ENCODE measurements at places on chromosomes 4 and X.

- DNase-seq = no peak
These were observed 2.9 kb upstream of the SPRY1 start for GRCh38 chr4:123393721-123394120.

GRCh38 chrX:131041667-131042066 lies 16.5 kb upstream of the ARHGAP36 start:
- DNase-seq = no peak

DNA sequence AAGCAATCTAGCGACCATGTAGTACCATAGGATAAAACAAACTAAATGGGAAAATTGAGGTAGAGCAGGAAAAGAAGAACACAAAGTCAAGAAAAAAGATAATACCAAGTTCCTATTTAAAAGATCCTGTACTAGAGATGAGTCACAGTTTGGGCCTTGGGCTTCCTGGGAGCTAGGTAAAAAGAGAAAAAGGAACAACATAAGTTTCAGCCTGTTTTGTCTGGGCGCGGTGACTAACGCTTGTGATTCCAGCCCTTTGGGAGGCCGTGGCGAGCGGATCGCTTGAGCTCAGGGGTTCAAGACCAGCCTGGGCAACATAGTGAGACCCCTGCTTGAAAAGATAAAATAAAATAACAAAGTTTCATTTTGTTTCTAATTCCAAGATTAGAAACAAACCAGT lies 14.0 kb upstream of the TMEM156 start:
- peak; percentile 51 for DNase-seq

GRCh38 chrX:74527350-74527749 lies 87.1 kb downstream of the RLIM start:
- DNase-seq = no peak

DNA sequence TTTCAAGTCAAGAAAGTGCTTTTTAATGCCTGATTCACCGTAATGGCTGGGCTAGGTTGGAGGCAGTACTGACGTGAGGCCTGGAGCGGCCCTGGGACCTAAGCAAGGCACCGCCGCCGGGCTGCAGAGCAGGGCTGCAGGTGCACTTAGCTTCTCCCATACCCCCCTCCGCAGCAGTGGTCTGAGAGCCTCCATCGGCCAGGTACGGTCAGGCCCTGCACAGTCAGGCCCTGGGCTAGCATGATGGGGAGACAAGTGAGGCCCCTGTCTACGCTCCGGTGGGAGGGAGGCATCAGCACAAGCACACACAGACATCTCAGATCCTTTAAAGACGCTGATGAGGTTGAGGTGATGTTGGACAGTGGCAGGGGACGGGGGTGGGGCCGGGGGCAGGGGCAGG lies 4.7 kb downstream of the MAEA start:
- no peak for DNase-seq

GRCh38 chr4:113384600-113384999 lies 335.1 kb downstream of the ANK2 start:
- no peak for DNase-seq

- DNase-seq = no peak
These were observed 82.1 kb downstream of the AREG start for GRCh38 chr4:74527049-74527448.

GRCh38 chr4:75907966-75908365 lies 5.7 kb upstream of the PPEF2 start:
- DNase-seq = no peak

DNA sequence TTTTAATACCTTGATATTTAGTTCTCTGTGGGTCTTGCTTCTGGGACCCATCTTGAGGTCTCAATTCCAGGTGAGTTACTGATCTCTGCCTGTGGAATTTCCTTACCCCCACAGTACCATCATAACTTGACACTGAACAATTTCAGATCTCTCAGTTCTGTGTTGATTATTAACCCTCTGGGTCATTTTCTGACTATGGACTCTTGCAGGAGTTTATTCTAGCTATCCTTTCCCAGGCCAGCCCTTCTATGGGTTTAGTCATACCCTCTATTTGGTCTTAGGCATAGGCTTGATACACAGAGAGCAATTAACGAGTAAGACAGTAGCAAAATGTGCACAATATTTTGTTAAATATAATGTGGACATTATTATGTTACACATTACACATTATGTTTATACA lies 3.7 kb upstream of the SPARCL1 start:
- DNase-seq = no peak

- no peak for DNase-seq
These were observed 1.9 kb downstream of the UBE2K start for GRCh38 chr4:39699687-39700409.

DNA sequence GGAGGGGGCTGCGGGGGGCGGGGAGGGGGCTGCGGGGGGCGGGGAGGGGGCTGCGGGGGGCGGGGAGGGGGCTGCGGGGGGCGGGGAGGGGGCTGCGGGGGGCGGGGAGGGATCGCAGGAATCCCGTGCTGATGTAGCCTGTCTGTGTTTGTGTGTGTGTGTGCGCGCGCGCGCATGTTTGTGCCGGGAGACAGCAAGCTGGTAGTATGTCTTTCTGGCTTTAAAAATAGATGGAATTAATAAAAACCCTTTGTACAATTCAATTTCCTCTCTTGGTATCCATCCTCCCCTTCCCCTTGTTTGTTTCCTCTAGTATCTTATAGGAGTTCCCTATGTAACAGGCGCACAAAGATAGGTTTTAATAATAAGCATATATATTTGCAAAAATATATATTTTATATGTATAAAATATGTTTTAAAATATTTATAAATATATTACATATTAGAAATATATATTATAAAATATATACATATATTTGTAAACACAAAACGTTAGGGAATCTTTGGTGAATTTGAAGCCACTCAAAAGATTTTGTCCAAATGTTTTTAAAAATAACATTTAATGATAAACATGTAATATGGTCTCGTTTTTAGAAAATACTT lies 782 bp downstream of the ARHGAP24 start:
- DNase-seq = no peak

GRCh38 chr4:176889776-176890175 lies 97.1 kb upstream of the VEGFC start:
- no peak for DNase-seq

DNA sequence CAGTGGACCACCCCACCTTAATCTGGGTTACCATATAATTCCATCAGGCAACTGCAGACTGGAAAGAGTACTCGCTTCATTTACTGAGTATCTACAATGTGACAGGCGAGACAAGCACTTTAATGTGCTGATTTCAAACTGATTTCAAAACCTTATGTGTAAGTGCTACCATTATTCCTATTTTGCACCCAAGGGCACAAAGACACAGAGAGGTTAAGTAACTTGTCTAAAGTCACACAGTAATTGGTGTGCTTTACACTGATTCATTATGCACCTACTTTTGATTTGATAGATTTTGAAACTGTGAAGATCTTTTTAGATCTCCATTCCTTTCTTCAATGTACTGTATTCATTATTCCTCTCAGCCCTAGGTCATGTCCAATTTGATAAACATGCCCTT lies 192.4 kb downstream of the MGST2 start:
- no peak for DNase-seq

GRCh38 chr4:38902695-38903094 lies 35.1 kb downstream of the FAM114A1 start:
- no peak for DNase-seq

- no peak for DNase-seq
These were observed 393.0 kb upstream of the GNPDA2 start for GRCh38 chr4:45119376-45119775.

DNA sequence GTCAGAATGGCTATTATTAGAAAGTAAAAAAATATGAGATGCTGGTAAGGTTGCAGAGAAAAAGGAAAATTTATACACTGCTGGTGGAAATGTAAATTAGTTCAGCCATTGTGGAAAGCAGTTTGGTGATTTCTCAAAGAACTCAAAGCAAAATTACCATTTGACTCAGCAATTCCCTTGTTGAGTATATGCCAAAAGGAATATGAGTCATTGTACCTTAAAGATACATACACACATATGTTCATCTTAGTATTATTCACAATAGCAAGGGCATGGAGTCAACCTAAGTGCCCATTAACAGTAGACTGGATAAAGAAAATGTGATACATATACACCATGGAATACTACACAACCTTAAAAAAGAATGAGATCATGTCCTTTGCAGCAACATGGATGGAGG lies 148.2 kb downstream of the COMMD8 start:
- DNase-seq = no peak

DNA sequence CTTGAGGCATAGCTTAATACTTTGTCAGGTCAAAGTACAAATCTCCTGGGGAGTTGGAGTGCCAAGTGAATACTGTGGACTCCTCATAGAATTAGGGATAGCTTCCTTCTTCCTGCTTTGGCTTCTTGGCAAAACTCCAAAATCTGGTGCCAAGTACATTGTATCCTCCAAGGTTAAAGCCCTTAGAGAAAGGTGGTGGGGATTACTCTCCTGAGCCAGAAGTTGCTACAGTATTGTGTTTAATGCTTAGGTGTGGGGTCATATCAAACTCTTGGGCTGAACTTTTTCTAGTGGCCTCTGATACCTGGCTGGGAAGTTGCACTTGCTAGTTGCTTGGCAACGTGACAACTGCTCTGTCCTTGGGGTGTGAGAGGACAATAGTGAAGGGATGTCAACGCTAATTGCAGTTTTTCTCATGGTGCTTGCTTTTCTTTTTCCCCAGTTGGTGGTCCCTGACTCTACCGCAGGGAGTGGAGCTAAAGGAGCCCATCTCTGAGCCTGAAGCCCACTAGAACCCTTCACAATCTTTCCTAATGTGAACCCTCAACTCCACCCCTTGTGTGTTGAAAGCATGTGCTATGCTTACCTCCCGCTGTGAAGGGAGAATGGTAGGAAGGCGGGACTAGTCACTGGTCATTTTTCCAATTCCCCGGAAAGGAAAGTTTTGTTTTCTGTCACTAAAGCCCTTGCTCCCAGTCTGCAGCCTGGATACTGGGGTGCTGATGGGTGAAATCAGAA lies 35.5 kb downstream of the DLG3 start:
- DNase-seq = no peak

- no peak for DNase-seq
These were observed 971.6 kb upstream of the INTU start for GRCh38 chr4:126661194-126661593.

GRCh38 chrX:133685822-133686221 lies 270.5 kb upstream of the GPC4 start:
- DNase-seq = no peak

- DNase-seq = no peak
These were observed 36.5 kb upstream of the LINC00632 start for GRCh38 chrX:140672840-140673731.

DNA sequence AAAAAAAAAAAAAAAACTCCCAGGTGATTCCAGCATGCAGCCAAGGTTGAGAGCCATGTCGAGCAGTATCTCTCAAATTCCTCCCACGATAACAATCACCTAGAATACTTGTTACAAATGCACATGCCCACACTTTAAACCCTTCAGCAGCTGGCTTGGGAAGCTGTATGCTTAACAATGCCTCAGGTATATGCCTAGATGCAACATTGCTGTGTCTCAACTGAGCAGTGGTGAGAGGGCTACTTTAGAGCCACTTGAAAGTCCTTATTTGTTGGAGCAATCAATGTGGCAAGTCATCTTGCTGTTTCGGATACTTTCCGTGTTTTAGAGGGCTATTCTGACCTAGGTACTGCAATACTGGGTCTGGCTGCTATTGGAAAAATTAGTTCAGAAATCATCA lies 487.4 kb downstream of the INPP4B start:
- no peak for DNase-seq

DNA sequence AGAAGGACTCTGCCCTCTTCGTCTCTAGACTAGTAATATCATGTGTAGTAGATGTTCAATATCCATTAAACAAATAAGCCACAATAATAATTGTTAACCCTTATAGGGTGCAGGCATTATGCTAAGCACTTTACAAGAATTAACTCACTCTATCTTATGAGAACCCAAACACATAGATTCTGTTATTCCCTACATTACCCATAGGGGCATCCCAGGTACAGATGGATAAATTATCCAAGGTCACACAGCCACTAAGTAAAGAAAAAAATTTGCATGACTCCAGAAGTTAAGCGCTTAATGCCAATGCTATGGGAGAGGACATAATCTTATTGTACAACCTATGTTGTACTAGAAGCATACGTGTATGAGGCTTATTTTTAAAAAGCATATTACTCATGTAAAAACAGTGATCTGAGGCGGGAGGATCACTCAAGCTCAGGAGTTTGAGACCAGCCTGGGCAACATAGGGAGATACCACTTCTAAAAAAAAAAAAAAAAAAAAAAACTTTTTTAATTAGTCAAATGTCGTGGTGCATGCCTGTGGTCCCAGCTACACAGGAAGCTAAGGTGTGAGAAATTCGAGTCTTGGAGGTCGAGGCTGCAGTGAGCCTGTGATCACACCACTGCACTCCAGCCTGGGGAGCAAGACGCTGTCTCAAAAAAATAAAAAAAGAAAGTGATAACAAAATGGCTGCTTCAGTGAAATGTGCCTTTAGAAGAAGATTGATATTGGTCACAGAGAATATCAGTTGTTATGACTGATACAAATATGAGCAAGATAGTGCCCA lies 13.6 kb downstream of the LDB2 start:
- DNase-seq = no peak

DNA sequence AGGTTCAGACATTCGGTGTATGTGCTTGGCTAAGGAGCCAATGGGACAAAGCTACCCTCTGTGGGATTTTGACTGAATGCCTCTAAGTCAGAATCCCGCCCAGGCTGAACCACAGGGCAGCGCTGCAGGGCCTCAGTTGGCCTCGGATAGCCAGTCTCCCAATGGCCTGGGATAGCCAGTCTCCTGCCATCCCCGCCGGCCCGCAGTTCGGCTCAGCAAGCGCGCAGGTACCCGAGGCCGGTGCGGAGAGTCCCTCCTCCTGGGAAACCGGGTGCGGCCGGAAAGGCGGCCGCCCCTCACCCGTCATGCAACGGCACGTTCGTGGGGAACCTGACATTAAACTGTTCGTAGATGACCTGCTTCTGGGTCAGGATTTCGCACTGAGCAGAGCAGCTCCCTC lies 16.1 kb downstream of the PPEF2 start:
- no peak for DNase-seq

DNA sequence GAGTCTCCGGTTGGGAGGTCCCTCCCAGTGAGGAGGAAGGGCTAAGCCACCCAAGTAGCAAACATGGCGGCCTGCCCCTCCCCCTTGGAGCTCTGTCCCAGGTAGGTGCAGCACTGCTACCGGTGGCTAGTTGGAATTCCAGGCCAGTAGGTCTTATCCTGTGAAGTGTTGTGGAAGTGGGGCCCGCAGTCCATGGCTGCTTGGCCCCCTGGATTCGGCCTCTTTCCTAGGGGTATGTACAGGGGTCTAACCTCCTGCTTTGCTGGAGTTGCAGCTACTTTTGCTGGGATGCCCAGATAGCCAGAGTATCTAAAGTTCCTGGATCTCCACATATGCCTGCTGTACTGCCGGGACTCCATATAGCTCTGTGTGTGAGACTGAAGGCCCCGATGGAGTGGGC lies 9.9 kb upstream of the TMSB15C start:
- DNase-seq = no peak
